ENCODE measurements at places on chromosomes 3 and 15.

- peak; percentile 72 for DNase-seq
These were observed 19.1 kb downstream of the ZDHHC19 start for GRCh38 chr3:196192036-196192523.

- DNase-seq: no peak
These were observed 80.4 kb upstream of the IGF1R start for GRCh38 chr15:98567951-98568350.

GRCh38 chr3:62415312-62415801 is 42.0 kb upstream of the FEZF2 start:
- DNase-seq: peak; percentile 64

GRCh38 chr3:174973465-174973864 is 114.3 kb downstream of the NAALADL2 start:
- DNase-seq: no peak

DNA sequence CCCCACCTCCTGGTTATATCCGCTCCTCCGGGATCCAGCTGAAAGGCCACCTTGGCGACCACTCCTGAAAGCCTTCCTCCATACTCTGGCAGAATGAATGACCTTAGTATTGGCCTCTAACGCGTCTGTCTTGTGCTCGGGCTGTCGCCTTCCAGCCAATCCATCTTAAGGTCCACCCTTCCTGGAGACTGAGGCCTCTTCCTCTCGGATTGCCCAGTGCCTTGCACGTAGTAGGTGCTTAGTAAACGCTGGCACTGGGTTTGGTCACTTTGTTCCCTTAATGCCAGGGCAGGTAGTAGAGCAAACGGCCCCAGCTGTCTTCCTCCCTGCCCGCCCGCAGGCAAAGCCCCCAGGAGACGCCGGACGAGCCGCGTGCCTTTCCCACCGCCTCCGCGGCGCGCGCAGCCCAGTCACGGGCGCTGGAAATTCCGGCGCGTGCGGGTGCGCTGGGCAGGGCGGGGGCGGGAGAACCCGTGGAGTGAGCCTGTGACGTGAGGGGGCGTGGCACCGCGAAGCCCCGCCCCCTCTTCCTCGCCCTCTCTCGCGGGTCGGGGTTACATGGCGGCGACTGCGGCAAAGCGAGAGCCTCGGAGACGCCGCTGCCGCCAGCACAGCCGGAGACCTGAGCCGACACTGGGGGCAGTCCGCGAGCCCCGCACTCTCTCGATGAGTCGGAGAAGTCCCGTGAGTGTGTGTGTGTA is at the start of gene MAPK6:
Gene MAPK6 (plus strand): TSS at position 527 of the 701 bp plus-strand sequence. CDS start 27,242 bp downstream, outside the sequence.
- DNase-seq: peak; percentile 89

DNA sequence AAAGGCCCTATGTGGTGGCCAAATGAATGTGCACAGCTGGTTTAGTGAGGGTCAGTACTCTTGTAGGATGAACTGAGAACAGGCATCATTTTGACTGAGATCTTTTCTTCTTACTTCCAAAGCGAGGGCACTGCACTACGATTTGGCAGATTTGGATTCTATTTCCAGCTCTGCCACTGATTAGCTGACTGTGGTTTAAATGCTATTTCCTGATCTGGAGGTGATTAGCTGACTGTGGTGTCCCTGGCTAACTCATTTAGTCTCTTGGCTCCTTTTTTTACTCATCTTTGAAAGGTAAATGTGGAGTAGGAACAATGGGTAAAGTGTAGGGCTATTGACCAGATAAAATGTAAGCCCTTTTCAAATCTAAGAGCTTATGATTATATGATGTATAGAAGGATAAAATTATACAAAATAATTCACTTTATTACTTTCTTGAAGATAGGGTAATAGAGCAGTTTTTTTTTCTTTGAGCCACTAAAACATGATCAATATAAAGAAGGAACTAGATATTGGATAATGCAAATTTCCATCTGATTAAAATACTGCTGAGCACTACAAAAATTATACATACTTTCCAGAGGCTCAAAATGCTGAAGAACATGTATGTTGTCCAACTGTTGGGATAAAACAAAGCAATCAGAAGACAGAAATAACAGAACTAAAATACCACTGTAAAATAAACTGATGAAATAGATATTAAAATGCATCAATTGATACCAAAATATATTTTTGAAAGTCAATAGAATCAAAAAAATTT is 39.7 kb upstream of the PLOD2 start:
- DNase-seq: no peak

- no peak for DNase-seq
These were observed 96.5 kb upstream of the TNIK start for GRCh38 chr3:171556574-171557145.

- no peak for DNase-seq
These were observed 56.1 kb downstream of the BFSP2 start for GRCh38 chr3:133455960-133456359.

DNA sequence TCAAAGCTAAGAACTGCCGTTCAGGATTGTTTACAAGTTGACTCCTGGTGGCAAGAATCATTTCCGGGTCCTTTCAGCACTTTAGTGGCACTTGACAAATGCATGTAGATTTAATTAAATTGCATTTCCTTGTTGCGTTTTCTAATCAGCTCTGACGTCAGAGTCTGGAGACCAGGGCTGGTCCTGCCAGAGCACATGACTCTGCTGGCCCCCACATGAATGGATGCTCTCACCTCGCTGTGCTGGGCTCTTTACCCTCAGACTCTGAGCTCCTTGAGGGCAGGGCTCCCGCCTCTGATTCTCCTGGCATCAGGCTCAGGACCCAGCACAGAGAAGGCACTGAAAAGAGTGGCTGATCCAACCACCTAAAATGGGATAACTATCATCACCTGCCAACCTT is 69.4 kb downstream of the FEM1B start:
- no peak for DNase-seq

DNA sequence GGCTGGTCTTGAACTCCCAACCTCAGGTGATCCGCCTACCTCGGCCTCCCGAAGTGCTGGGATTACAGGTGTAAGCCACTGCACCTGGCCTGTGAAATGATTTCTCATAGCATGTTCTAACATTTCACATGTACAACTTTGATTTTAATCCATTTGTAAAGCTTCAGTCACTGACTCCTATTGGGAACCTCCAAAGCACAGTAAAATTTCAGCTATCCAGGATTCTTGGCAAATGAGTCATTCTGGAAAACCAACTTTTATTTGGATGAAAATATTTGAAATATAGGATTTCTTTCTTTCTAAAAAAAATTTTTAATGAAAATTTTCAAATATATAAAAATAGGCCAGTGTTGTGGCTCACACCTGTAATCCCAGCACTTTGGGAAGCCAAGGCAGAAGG is 2.7 kb upstream of the LMAN1L start:
- DNase-seq: no peak

DNA sequence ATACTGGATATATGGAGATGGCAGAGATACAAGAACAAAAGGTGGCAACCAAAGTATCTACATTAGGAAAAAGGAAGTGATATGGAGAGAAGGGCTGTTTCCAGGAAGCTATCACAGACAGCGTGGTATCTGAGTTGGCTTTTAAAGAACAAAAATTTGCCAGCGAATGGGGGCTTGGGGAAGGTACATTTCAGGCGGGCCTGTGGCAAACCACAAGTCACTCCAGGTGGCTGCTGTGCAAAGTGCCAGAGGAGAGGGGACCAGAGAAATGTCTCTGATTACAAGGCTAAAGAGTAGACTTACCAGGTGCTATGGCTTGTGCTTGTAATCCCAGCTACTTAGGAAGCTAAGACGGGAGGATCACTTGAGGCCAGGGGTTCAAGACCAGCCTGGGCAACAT is 91.1 kb downstream of the MSL2 start:
- DNase-seq: no peak

DNA sequence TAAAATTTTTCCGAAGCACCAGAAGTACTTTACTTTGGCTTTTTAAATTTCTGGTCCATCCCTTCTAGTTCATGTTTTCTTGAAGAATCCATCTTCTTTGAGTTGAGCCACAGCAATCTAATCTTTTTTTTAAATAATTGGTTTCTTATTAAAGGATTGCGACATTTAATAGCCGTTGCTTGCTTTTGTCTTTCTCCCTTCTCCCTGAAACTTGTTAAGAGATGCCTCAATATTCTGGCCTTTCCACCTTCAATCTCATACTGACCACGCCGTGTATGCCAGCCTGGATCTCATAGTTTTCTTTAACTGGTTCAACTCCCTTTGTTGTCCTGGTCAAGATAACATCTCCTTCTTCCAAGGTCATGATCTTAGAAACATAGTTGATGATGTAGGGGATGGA is 18.4 kb upstream of the RPLP1 start:
- DNase-seq: no peak

DNA sequence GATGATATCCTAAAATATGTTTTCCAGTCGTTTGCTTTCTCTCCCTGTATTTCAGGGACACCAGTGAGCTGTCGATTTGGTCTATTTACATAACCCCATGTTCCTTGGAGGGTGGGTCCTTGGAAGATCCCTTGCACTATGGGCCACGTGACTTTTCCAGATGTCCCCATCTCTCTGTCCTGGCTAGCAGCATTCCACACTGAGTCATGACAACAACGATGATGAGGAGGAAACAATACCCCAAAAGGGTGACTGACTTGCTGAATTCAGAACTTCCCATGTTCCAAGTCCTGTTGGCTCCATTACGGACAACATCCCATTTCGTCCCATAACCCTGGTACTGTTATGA is 134.3 kb downstream of the NSMCE3 start:
- DNase-seq: no peak

DNA sequence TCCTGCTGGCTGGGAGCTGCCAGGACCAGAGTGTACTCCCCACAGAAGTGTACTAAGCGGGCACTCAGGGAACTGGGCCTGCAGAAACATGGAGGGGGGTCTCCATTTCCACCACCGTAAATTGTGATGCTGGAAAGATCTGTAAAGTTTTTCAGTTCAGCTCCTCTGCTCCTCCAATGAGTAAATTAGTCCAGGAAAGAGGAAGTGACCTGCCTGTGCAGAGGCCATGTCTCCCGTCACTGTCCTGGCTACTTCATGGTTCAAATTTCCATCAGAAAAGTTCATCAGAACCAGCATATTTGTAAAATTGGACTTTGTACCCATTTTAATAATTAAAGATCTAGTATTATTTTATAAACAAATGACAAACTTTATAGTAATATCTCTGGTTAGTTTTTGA is 226.7 kb upstream of the THBS1 start:
- no peak for DNase-seq

- DNase-seq: no peak
These were observed 1048.5 kb downstream of the NTRK3 start for GRCh38 chr15:87207990-87208580.

- DNase-seq: no peak
These were observed 6.8 kb downstream of the FBLN2 start for GRCh38 chr3:13555753-13556152.

DNA sequence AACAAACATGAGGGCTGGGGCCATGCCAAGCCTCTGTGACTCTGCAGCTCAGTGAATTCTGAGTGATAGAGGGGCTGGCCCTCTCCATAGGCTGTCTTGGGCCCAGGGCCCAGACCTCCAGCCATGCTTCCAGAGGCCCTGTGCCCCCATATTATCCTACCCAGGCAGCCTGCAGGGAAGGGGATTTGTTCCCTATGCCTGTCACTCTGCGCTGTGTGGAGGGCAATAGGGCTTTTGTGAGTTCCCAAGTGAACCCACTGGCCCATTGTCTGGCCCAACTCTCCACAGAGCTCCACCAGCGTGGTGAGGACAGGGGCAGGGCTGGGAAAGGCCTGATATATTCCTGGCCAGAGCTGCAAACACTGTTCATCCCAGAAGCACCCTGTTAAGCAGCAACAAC is 113.2 kb downstream of the EPHB1 start:
- DNase-seq: no peak

DNA sequence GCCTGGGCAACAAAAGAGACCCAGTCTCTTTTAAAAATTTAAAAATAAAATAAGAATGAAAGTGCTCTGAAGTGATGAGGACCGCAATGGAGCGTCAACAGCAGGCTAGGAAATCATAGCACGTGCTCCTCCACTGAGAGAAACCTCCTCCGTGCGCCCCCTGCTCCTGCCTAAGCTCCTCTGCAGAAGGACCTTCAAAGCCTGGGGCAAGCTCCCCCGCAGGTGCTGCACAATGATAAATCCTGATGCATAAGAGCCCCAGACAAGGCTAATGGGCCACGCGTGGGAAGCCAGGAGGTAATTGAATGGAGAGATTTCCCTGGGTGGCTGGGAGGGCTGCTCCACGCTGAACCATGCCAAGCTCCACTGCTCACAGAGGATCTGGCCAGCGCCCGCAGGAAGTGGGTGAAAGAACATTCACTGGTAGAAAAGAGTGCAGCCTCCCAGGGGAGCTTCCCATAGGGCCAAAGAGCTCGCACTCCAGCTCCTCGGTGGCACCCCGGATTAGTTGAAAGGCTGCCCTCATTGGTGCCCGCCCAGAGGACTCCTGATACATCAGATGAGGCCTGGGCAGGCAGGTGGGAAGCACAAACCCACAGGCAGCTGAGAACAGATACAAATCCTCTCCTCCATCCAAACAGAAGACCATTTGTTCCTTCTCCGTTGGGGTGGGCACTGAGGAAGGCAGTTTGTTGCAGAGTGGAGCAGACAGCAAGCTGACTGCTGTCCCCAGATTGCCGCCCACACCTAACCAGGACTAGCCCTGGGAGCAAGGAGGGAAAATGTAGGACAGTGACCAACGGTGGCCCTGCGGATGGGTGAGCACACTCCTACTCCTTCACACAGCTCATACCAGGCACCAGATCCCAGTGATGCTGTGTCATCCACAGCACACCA is 52.5 kb downstream of the CPN2 start:
- no peak for DNase-seq

- DNase-seq: no peak
These were observed 51.3 kb upstream of the TTBK2 start for GRCh38 chr15:42971830-42972229.

DNA sequence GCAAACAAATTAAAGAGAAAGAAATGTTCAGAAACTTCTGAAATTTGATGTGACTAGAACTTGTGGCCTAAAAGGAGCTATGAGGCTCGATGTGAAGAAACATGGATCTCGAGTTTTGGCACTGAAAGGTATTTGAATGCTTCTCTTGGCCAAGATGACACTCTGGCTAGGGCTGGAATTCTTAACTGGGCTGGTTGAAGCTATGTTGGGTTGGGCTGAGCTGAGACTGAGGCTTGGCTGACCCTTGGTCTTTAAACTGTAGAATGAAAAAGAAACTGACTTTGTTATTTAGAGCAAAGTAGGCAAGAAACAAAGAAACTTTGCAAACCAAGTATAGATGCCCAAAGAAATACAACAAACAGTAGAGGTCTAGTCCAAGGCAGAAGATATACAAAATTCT is 28.1 kb upstream of the CLDN16 start:
- DNase-seq: no peak

GRCh38 chr3:152203652-152204051 is 65.1 kb upstream of the MBNL1 start:
- DNase-seq: no peak
